ENCODE measurements at places on chromosomes 3 and 15.

- DNase-seq: no peak
These were observed 173.1 kb downstream of the NECTIN3 start for GRCh38 chr3:111244760-111245159.

DNA sequence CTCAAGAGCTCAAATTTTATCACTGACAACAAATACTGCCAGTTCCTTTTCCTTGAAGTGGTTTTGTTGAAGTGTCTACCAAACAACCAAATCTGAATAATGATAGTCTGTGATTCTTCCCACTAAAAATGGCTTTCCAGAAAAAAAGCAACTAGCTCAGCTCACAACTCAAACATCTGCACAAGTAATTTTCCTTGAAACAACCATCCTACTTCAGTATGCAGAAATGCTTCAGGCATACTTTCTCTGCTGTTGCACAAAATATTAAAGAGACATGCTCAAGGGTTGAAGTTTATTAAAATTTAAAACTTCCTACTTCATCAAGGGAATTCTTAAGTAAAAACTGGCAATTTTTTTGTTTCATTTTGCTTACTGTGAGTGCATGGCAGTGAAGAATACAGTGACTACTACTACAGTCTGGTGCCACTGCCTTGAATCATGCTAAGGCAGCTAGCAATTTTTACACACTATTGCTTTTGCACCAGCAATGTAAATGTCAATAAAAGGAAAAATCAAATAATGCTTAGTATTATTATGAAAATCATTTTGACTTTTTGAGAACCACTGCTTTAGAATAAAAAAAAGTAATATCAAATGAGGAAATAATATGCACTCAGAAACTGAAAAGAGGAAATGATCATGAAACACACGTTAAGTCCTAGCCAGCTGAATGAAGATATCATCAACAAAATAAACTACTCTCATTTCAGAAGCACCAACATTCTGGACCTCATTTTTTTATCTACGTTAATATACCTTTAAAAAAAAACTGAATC, 33.6 kb downstream of the VPS13C start:
- no peak for DNase-seq

- DNase-seq: no peak
These were observed 41.0 kb downstream of the GOLGA6A start for GRCh38 chr15:74041311-74041756.

DNA sequence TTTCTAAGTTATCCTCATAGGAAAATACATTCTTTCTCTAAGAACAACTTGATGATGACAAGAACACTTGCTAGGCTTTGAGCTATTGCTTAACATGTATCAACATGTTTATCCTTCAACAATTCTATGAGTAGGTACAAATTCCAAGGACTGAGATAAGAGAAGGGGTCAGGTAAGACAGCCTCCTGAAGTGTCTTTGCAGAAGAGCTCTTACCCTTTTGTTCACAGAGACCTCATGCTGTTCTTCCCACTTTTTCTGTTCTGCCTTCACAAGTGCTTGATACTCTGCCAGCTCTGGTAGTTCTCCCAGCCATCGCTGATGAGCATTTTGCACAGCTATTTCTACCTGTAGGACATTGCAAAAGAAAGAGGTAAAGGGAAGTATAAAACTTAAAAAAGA, 50.9 kb downstream of the CEP152 start:
- no peak for DNase-seq

GRCh38 chr3:33146791-33147445, 33.1 kb downstream of the CRTAP start:
- DNase-seq: no peak

DNA sequence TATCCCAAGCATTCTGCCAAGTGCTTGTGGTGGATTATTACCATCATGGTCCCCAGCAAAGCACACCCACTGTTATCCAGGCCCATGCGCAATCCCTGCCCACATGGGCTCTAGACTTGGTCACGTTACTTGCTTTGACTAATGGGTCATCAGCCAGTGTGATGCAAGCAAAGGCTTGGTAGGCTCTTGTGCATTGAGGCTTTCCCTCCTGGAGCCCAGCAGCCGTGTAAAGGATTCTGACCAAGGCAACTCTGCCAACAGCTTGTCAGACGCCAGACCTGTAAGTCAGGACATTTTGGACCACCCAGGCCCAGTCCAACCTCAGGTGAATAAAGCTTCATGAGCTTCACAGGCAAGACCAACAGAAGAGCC, 93.9 kb downstream of the ABHD5 start:
- no peak for DNase-seq

GRCh38 chr3:127667119-127667681, 5.6 kb upstream of the ABTB1 start:
- no peak for DNase-seq

DNA sequence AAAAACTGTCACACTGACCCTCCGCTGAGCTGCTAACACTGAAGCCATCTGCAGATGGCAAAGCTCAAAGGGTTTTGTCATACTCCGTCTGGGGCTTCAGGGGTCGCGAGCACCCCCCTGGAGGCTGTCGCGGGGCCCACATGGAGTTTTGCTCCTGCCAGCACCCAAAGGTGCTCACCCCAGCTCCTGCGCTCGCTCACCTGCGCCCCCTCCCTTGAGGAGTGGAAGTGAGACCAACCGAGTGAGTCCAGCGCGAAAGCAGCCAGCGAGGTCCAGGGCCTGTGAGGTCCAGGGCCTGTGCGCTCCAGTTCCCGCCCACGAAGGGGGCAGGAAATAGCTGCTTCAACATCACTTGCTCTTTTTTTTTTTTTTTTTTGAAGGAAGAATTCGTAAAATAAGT, 208.5 kb downstream of the ROBO2 start:
- no peak for DNase-seq

DNA sequence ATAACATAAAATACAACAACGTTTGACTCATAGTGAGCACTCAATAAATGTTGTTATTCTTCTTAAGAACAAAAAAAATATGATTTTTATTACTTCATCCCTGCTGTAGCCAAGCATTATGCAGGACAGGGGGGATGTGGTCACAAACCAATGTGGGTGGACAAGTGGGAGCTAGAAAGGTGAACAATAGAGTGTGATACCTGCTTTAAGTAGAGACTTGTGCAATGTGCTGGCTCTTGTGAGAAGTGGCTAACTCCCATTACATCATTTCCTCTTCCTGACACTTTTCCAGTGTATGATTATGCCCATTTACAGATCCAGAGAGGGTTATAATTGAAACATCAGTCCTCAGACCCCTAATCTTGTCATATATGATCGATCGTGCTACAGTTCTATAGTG, 193.6 kb downstream of the UBE2E2 start:
- DNase-seq: no peak

- DNase-seq: no peak
These were observed 148.6 kb downstream of the RAB11A start for GRCh38 chr15:66017792-66018487.

- no peak for DNase-seq
These were observed 48.9 kb downstream of the SCN5A start for GRCh38 chr3:38600551-38600950.

DNA sequence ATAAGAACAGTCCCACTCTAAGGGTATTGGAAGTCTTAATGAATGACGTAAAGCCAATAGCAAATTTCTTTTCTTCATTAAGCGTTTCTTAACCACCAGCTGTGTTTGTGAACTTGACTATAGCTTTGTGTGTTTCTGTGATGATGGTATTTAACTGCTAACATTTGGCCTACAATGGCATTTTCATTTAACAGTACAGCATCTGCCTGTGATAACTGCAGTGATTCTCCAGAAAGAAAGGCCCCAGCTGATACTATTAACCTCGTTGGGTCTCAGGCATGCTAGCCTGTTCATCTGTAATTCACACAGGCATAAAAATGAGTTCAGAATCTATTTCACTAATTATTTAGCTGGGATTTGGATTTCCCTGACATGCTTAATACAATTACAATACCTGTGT, 121.9 kb downstream of the NECTIN3 start:
- no peak for DNase-seq

DNA sequence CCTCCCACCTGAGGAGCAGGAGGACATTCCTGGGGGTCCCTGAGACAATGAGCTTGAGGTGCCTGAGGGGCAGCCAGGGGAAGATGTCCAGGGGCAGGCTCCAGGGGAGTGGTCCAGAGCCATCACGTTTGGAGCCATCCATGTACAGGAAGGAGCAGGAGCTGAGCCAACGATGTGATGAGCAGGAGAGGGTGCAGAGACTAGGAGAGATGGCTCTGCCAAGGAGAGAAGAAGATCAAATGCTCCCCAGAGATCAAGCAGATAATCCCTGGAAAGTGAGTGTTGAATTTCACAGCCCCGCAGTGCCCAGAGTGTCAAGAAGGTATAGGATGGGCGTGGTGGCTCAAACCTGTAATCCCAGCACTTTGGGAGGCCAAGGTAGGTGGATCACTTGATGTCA, 97.8 kb upstream of the HERC1 start:
- DNase-seq: no peak

GRCh38 chr3:123444023-123444422, 4.9 kb downstream of the ADCY5 start:
- no peak for DNase-seq

DNA sequence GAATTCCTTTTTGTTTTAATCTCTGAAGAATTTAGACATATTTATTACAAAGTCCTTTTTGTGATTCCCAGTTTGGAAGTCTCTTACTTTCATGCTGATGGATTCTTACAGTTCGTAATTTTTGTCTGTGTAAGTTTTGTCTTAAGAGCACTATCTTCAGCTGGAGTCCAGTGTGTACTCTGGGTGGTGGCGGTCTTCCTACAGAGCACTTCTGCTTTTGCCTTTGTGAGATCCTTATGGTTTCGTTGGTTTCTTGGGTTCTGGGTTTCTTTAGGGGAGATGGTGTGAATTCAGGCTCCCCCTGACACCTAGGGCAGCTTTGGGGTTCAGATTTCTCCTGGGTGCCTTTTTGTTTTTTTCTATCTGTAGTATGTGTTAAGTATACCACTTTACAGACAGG, 45.3 kb downstream of the PLS1 start:
- DNase-seq: no peak

DNA sequence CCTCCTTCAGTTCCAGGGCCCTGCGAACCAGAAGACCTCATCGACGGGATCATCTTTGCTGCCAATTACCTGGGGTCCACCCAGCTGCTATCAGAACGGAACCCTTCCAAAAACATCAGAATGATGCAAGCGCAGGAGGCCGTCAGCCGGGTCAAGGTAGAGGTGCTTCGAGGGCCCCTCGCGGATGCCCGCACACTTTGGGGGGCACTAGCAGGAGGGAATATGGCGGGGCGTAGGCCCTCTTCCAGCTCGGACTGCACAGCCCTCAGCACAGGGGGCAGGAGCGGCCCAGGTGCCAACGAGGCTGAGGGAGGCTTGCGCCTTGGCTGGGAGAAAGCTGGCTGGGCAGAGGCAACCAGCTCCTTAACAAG, 176.6 kb downstream of the NSMCE3 start:
- DNase-seq: no peak

DNA sequence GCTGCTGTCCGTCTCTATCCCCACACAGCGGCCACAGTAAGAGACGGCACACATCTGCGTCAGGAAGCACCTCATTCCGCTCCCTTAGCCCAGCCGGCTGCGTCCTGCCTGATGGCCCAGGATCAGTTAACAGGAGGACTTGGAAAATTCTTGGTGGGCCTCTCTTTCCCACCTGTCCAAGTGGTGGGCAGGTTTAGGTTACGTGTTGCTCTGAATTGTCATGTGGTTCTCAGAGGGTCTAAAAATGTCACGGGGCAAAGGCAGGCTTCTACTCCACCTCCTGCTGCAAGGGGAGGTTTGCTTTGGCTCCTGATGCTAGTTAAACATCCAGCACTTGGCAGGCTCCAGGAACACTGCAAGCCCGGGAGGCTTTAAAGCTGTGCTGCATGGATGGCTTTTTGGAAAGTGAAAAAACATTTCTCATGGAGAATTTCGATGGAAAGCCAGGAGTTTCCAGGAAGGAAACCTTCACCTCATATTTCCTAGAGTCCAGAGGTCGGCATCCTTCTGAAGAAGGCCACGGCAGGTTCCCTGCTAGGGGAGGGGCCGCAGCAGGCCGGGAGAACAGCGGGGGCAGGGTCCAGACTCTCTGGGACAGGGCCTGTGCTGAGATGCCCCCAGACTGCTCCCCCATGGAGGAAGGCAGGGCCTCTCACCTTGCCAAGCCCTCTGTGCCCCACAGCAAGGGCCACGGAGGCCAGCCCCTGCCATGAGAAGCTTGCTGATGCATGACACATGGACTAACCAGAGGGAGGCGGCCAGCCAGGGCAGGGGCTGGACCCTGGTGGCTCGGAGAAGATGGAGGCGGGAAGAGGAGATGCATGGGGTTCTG, 10.8 kb downstream of the CTSH start:
- DNase-seq: no peak

- no peak for DNase-seq
These were observed 48.0 kb upstream of the RAB6B start for GRCh38 chr3:133943639-133944141.

DNA sequence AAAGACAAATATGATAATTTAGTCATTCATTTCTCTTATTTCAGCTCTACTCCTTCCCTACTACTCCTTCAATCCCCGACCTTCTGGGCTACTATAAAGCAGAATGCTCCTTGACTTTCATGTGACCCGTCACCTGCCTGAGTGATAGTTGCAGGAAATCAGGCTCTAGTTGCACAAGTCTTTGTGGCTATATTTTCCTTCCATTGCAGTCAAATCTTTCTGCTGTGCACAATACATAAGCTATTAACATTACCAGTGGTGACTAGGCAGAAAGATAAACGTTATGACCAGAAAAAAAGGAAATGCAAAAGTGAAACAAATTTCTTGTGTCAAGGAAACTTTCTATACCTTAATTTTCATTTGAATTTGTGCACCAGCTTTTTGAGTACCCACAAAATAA, 2.3 kb downstream of the SUCNR1 start:
- no peak for DNase-seq

DNA sequence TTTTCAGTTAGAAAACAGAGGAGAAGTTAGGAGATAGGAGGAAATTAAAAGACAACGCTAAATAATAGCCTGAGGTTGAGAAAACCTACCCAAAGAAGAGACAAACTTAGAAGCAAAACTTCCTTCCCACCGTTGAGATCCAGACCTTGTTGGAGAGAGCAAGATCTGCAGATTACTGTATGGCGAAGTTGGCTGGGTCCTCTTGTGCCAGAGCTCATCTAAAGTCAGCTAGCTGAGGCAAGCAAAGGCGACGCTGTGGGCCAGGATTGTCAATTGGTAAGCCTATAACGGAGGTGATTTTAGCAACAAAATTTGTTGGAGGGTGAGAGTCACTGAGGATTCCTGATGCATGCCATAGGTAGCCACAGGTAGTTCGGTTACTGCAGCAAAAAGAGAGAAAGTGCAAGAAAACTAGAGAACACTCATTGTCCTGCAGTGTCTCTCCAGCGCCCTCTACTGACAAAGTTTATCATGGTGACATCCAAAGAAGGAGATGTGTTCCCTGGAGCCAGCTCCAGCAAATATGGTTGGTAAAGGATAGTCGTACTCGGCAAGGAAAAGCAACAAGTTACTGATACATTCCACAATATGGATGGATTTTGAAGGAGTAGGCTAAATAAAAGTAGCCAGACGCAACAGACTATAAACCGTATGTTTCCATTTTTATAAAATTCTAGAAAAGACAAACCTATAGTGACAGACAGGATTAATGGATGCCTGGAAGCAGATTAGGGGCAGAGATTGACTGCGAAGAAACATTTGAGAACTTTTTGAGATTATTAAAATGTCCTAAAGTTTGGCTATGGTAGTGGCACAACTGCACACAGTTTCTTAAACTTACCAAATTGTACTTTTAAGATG, 9.8 kb upstream of the OR5K4 start:
- DNase-seq: no peak

GRCh38 chr15:68418611-68419161, 13.3 kb downstream of the ITGA11 start:
- no peak for DNase-seq

- DNase-seq: no peak
These were observed 180.5 kb downstream of the OPA1 start for GRCh38 chr3:193773266-193774220.

Measured in stimulated activated CD4-positive, alpha-beta T cell treated with anti-CD3 and anti-CD28 coated beads, Interleukin-1b, Interleukin-23, amount 100 ng/mL, for 1 hour (primary cell).